Activated CD4-positive, CD25-positive, alpha-beta regulatory T cell (primary cell): ENCODE measurements at places on chromosomes 16 and 17.

- no peak for DNase-seq
These were observed 374.4 kb downstream of the SNX29 start for GRCh38 chr16:12350945-12351344.

- DNase-seq: no peak
These were observed 276.1 kb downstream of the SNX29 start for GRCh38 chr16:12252616-12253015.

- DNase-seq: peak; percentile 35
These were observed at the start of gene ATP1B2 for GRCh38 chr17:7650509-7651096. ATP1B2 (plus strand) TSS chr17:7650926; CDS start chr17:7651519, 593 bp downstream.

DNA sequence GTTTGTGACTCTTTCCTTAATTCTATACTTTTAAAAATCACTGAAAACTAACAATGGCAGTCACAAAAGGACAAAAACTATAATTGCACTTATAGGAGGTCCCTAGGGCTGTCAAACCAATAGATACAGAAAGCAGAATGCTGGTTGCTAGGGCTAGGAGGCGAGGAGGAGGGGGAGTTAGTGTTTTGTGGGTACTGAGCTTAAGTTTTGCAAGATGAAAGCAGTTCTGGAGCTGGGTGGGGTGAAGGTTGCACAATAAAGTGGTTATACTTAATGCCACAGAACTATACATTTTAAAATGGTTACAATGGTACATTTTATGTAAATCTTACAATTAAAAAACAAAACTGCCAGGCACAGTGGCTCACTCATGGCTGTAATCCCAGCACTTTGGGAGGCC lies 27.3 kb downstream of the NUBP1 start:
- no peak for DNase-seq

GRCh38 chr16:53061256-53061655 lies 6.5 kb downstream of the CHD9 start:
- DNase-seq: no peak

- DNase-seq: no peak
These were observed 22.2 kb downstream of the CARD14 start for GRCh38 chr17:80191865-80192661.

GRCh38 chr17:6100146-6100545 lies 30.0 kb downstream of the WSCD1 start:
- no peak for DNase-seq

DNA sequence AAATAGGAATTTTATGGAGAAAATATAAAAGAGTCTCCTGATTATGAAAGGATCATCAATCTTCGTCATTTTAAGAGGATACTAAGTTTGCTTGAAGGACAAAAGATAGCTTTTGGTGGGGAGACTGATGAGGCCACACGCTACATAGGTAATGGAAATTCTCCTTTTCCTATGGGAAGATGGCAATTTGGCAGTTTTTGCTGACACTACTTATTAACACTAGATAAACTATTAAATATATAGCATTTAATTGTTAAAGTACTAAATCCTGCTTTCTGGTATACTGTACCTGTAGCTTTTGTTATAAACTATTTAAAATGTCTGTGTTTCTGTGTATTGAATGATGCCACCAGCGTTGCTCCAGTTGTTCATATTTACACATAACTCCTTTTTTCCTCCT lies 12.6 kb downstream of the ALDH3A2 start:
- DNase-seq: no peak

DNA sequence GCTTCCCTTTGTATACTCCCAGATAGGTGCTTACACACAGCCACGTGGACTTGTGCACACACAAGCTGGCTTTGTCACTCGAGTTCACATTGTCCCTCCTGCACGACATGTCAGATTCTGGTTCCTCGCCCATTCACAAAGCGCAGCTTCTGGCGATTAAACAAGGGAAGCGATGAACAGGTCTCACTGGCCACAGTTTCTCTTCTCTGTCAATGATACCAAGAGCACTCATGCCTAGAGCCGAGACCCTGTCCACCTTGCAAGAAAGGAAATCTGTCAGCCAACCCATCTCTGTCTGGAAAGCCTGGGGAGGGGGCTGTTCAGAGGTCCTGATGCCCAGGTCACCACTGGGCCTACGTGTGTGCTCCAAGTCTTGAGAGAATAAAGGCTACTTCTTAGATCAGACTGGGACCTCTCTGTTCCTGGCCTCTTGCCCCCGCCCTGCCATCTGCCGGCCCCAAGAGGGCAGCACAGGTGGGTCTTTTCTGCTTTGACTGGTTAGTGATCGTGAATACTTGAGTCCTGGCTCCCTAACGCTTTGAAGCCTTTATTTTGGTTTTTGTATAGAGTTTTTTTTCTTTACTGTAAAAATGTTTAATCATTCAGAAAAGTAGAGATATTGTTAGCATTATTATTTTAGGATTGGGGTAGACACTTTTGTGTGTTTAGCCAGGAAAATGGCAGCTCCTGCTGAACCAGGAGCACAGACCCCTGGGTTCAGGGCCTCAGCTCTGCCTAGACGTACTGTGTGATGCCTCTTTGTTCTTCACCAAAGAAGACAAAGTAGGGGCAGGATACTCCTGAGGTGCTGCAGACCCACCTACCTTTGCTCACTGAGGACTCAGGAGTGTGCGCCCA lies 104.7 kb downstream of the MRM1 start:
- peak; percentile 24 for DNase-seq

DNA sequence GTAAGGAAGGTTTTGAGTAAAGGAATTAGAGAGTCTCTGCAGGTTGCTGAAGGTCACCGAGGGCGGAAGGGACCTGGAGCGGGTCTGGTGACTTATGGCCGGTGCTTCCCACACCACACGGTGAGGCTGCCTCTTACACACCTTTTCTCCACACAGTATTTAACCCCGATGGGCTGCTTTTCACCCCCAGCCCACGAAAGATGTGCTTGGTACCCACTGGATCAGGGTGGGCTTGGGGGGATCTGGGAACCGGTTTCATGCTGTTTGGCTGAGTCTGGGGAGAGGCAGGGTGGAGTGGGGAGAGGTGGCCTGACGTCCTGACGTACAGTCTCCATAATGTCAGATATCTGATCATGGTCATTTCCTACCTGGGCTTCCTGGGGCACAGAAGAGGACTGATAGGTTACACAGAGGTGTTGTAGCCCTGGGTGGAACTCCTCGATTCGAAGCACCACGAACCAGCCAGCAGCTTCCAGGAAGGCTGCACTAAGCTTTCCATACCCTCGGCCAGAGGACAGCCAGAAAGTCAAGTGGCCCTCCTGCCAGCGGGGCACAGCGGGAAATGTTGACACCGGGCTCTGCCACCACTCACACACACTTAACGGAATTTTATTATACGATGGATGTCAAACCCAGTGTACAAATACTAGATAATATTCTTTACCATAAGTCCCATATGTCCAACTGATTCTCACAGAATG lies 34.0 kb downstream of the OR1D5 start:
- DNase-seq: no peak

- DNase-seq: no peak
These were observed 8.4 kb upstream of the CFAP20 start for GRCh38 chr16:58137581-58137980.

GRCh38 chr17:32546031-32546444 lies 59.2 kb downstream of the CDK5R1 start:
- DNase-seq: no peak
